Thymus (tissue), 14 donors: ENCODE measurements at places on chromosomes 11 and 22. TPM values are rescaled to one million over a fixed set of nuclear protein-coding genes. Genes with fewer than 3 reads are reported as not detected.

The SSH3 gene
- polyA plus RNA-seq, result 11.8 TPM

The LRP5 gene
- polyA plus RNA-seq, result 22.1 TPM

The RAG2 gene
- 16.5 TPM for polyA plus RNA-seq

The TNNT3 gene
- 44.9 TPM for polyA plus RNA-seq

The TRIM49 gene
- polyA plus RNA-seq, result 0.09 TPM

The APOA5 gene
- polyA plus RNA-seq, result 0.07 TPM

The CCDC116 gene
- 1.0 TPM for polyA plus RNA-seq

The C11orf97 gene
- polyA plus RNA-seq, result not detected

The OR8B2 gene
- polyA plus RNA-seq, result 0.11 TPM

The B3GAT1 gene
- polyA plus RNA-seq, result 0.43 TPM
